ENCODE measurements at places on chromosomes 5 and 9.

DNA sequence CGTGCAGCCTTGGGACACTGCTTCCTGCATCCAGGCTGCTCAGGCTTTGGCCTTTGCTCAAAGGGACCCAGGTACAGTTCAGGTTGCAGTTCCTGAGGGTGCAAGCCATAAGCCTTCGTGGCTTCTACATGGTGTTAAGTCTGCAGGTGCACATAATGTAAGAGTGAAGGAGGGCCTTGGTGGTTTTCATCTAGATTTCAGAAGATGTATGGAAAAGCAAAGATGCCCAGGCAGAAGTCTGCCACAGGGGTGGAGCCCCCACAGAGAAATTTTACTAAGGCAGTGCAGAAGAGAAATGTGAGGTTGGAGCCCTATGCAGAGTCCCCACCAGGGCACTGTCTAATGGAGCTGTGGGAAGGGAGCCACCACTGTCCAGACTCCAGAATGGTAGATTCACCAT lies 200.9 kb downstream of the ICE1 start:
- DNase-seq = no peak

DNA sequence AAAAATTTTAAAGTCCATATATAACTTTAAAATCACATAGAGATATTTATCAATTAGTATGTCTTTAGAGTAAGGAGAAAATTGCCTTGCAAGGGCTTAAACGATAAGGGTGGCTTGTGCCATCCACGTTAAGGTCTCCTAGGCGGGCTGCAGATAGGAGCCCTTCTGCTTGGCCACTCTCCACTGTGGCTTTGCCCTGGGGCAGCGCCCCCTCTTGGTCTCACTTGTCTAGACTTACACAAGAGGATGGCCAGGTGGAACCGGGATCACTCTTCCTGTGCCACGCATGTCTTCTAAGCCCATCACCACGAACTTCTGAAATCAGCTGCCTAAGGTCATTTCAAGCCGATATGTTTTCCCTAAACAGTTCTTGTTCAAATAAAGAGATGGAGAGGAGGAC lies 2.9 kb downstream of the FPGS start:
- no peak for DNase-seq

DNA sequence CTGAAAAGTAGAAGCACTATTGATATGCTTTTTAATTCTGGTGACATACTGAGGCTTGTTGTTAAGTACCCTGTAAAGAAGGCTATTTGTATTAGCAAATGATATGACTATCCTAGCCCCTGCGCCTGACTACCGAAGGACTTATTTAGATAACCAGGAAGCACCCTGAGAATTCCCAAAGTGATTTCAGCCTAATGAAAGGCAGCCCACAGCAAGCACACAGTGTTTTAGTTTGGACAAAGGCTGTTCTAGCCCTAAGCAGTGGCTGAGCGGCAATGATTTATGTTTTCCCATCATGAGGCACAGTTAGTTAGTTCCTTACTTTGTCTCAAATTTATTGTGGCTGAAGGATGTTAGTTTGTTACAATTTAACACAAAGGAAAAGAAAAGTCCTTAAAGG lies 235.3 kb downstream of the KCTD16 start:
- no peak for DNase-seq

GRCh38 chr5:60633341-60633740 lies 66.6 kb downstream of the DEPDC1B start:
- DNase-seq = no peak

GRCh38 chr5:119207105-119207504 lies 136.2 kb downstream of the DMXL1 start:
- no peak for DNase-seq

- no peak for DNase-seq
Measured at GRCh38 chr5:156042726-156043125, 284.2 kb upstream of the SGCD start.

- DNase-seq = no peak
Measured at GRCh38 chr5:157603333-157604190, 28.0 kb upstream of the ADAM19 start.

- no peak for DNase-seq
Measured at GRCh38 chr5:36489505-36489904, 116.9 kb upstream of the SLC1A3 start.

DNA sequence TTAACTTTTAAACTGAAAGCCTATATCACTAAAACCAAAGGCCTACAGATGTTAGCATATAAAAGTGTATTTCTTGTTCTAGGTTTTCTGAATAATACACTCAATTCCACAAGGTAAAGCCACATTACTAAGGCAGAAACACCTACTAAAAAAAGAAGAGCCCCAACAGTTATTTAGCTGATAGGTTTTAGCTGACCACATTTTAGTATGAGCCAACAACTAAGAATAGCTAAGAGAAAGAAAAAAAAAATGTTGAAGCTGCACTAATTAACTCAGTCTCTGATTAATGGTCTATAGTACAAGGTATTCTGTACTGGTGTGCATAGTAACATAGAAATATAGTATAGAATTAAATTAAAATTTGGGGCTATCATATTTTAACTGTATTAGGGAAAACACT lies 23.5 kb downstream of the ZFR start:
- DNase-seq = no peak

GRCh38 chr9:15372455-15372854 lies 50.2 kb upstream of the SNAPC3 start:
- no peak for DNase-seq

DNA sequence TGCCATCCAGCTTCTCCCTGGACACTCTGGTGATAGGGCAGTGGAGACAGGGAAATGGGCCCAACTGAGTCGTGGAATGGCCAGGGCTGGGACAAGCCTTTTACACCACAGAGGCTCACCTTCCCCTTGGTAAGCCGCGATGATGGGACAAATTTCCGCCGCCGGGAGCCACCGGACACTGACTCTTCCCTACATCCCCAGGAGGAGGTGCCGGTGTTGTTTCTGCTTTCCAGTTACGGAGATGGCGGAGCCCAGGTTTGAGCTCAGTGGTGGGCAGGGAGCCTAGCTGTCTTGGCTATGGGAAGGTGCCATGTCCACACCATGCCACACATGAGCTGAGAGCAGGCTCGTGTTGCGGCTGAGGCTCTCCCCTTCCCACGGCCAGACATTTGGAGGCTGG lies 19.9 kb upstream of the WNK2 start:
- DNase-seq = no peak

Data from GM18507 (cell line).